ENCODE measurements at places on chromosomes 16 and 17.

DNA sequence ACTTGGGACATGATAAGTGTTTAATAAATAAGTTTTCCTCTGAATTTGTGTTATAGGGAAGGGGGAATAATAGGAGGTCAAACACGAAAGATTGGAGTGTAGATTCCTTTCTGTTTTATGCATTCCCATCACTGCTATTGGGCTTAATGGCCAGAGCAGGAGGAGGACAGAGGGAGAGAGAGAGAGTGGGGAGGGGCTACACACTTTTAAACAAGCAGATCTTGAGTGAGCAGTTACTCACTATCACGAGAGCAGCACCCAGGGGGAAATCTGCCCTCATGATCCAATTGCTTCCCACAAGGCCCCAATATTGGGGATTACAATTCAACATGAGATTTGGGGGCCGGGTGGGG is 505.0 kb downstream of the GRIN2A start:
- DNase-seq: no peak

DNA sequence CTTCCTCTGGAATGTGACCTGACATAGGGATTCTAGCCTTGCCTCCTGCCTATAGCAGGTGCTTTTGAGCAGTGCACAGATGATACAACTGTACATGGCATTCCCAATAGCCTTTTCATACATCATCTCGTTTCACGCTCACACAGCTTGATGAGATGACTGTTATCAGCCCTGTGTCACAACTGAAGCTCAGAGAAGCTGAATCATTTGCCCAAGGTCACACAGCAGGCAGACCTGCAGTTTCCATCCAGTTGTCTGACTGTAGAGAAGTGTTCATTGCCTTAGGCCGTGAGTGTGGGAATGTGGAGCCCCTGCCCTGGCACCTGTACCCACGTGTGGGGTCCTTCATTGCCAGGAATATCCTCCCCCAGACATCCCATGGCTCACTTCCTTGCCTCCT is 20.1 kb downstream of the WFDC1 start:
- no peak for DNase-seq

DNA sequence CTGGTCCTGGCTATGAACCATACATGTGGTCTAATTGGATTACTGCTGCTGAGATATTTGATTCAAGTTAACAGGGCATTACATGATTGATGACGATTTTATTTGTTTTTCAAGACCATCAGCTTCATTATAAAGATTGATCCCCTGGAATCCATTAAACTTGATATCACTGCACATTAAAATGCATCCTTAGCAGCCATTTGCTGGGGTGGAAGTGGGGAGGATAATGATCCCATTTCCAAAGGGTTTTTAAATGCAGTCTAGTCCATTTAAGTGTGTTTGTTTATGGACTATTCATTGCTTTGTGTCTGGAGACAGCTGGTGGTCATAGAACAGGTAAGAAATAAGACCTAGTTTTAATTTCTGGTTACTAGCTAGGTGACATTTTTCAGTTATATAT is 40.9 kb downstream of the ADAMTS18 start:
- DNase-seq: no peak

DNA sequence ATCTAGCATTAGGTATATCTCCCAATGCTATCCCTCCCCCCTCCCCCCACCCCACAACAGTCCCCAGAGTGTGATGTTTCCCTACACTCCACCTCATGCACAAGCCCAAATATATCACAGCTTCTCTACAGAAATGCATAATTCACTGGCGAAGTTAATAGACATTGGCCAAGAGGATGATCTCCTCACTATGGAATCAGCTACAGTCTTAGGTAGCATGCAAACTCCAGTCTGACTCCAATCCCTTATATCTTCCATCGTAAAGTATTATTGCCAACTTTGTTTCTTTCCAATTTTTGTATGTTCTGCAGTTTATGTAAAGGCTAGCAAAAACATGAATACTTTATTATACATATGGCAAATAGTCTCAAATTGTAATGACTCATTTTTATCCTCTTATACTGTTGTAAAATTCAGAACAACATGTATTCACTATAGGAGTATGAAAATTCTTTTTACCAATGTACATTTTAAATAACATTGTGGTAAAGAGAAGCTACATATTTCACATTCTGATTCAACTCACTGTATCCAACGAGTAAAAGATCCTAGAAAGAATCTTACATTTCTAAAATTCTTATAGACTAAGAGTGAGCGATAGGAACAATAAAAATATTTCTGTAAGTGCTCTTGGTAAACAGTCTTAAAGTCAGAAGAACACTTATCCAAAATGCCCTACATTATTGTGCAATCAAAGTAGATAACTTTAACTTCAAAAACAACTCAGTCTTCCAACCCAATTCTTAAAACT is 871 bp downstream of the ABCA8 start:
- peak; percentile 2 for DNase-seq

GRCh38 chr16:87037012-87037411 is 280.2 kb downstream of the C16orf95 start:
- DNase-seq: no peak

DNA sequence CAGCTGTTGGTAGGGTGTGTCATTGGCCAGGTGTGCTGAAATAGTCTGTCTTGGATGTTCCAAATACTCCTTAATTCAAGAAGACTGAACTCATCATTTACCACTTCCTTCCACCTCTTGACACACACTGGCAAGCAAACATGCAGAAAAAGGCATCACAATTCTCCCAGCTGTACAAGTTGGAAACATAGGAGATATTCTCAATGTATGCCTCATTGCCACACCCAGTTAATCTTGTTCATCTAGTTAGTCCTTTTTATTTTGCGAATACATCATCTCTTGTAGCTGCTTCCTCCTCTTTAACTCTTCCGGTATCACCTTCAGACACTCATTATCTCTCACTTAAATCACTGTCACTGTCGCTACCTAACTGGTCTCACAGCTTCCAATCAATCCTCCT is 75.1 kb upstream of the GOT2 start:
- no peak for DNase-seq

GRCh38 chr16:9602189-9602588 is 510.7 kb downstream of the HAPSTR1 start:
- DNase-seq: no peak

DNA sequence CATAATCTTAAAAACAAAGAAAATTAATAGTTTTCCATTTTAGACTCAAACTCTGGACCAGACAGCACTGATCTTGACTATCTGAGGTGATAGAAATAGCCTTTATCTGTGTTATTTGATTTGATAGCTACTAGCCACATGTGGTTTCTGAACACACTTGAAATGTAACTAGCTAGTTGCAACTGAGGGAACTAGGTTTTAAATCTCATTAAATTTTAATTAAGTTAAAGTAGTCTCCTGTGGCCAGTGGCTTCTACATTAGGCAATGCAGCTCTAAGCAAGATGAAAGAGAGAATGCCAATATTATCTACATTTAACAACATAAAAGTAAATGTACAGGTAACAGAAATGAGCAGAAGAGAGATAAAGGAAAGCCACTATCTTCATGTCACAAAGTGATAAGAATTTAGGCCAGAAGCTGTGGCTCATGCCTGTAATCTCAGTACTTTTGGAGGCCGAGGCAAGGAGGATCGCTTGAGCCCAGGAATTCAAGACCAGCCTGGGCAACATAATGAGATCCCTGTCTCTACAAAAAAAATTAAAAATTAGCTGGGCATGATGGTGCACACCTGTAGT is 11.2 kb upstream of the SPN start:
- no peak for DNase-seq

DNA sequence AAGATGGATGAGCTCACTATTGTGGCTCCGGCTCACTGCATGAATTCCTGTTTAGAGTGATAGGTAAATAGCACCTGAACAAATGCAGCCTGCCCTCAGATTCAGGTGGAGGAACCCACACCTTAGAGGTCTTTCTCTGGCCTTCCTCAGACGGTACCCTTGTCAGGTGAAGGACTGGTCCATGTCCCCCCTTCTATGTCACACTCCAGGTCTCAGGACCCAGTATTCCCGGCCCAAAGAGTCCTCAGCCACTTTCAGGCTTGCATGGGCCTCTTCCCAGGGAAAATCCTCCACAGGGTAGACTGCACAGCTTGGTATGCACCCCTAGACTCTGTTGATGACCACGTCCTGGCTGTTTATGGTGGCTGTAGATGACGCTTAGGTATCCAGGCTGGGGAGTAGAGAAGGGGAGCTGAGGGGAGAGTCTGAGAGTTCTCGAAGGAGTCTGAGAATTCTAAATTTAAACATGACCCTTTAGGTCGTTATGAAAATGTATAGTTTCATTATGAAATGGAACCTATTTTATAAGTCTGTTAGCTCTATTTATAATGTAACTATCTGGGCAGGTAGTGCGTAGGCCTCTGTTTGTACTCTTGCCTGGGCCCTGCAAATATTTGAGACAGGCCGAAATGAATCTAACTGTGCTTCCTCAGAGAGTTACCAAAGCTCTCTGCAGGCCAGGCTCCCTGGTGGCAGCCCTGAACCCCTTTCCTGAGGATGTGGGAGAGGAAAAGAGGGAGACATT is 32.5 kb upstream of the CCR7 start:
- DNase-seq: no peak

GRCh38 chr16:59088431-59088830 is 354.3 kb upstream of the GOT2 start:
- no peak for DNase-seq

DNA sequence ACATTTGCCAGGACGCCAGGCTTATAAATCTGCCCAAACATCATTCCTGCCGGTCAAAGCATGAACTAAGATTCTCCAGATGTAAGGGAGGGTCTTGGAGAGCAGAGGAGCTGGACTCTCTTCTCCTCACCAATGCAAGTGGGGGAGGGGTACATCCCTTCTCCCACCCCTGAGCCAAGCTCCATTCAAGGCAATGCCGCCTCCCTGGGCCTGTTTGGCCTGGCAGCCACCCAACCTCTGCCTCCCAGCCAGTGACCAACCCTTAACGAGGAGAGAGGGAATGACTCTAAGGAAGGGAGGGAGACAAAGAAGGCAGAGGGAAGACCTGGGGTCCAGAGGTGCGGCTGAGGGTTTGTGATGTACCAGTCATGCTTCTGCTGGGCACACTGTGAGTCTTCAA is 13.8 kb downstream of the C17orf50 start:
- DNase-seq: no peak

- no peak for DNase-seq
These were observed 641 bp downstream of the SBK1 start for GRCh38 chr16:28292731-28293600.

GRCh38 chr17:81934850-81935708 is 2.0 kb downstream of the PYCR1 start:
- no peak for DNase-seq

GRCh38 chr16:77866752-77867151 is 78.4 kb downstream of the VAT1L start:
- DNase-seq: no peak

DNA sequence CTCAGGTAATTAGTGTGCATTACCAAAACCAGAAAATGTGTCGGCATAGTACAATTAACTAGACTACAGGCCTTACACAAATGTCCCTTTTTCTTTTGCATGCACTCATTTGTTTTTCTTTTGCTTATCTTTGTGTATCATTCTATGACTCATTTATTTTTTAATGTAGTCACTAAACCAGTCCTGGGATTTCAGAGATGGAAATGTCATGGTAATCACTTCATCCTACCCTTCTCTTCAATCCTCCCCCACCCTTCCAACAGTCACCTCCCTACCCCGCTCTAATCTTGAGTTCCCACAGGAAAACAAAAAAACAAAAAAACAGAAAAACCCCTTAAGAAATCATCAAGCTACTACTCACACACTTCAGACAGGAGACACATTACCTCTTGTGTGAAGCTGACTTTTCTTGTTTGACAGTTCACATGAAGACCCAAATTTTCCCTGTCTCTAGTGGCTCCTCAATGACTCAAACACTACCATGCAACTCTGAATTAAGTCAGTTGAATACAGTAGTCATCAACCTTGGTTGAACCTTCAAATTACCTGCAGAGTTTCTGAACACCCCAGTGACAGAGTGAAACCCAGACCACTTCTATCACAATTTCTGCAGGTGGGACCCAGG is 242.4 kb upstream of the SALL1 start:
- DNase-seq: peak; percentile 4

DNA sequence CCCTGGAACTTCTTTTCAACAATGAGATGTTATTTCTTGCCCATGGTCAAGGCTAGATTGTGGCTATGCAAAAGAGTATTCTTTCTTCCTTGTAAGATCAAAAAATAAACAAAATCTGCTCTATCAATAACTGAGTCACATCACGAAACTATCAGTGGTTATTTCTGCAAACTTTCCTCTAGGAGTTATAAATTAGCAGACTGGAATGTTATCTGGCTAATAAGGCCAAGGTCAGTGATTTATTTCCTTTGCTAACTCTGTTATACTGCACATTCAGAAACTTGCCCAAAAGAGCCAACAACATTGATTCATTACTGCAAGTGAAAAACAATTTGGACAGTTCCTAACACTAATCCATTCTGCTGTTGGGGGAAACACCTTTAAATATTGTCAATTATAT is 5.0 kb downstream of the ARL6IP1 start:
- no peak for DNase-seq

GRCh38 chr16:11621920-11622651 is 35.4 kb upstream of the LITAF start:
- DNase-seq: no peak

DNA sequence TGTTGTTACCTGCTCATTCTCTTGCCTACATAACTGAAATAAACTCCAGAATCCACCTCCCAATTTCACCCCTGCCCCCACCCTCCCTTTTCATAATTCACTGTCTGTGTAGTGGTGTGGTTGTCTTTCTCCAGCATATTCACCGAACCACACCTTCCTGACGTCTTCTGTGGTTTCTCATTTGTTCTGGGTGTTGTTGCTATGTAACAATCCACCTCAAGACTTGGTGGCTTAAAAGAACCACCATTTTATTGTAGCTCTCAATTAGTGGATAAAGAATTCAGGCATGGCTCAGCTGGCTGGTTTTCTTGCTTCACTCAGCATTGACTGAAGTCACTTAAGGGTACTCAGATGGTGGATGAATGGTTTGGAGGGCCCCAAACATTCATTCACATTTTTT is 229.8 kb downstream of the MAF start:
- no peak for DNase-seq

DNA sequence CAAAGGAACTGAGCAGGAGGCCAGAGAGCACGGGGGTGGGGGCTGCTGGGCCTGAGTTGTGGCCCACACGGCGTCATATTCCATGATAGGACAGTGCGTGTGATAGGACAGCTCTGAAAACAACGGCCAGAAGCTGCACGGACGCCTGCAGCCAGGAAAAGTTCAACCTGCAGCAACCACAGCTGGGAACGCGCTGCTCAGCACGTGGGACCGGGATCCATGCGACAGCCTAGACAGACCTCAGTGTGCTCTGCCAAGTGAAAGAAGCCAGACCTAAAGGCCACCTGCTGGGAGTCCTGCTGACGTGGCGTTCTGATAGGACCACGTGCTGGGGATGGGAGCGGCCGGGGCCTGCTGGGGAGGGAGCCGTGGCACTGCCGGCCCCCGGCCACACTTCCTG is 21.6 kb downstream of the CTU2 start:
- DNase-seq: no peak

DNA sequence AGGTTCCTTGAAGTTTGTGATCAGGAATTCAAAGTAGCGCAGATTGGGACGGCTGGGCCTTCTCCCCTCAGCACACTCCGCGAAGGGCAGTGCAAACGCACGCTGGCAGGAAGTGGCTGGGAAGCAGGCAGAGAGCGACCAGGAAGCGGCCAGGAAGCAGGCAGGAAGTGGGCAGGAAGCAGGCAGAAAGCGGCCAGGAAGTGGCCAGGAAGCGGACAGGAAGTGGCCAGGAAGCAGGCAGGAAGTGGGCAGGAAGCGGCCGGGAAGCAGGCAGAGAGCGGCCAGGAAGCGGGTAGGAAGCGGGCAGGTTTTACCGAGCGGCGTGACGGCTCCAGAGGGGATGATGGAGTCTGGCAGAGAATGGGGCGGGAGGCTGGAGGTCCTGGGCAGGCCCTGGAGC is 3.2 kb downstream of the DPEP1 start:
- DNase-seq: no peak
